Immature natural killer cell (primary cell): ENCODE measurements at places on chromosomes 4 and X.

DNA sequence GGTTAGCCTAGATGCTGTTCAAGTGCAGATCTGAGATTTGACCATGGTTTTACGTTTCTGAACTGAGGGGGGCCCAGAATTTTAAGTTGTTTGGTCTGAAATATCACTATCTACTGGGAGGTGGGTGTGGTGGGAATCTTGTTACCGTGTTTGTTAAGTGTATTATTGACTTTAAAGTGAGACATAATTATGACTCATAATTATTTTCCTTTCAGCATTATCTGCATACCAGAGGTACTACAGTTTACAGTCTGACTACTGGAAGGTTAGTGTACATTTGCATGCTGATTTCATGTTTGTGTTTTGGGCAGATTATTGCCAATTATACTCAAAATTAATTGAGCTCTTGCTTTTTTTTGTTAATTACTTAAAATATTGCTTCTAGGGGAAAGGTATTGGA, 101.5 kb downstream of the KDM6A start:
- no peaks in the 10 kb centered on the region for H3K27me3 ChIP-seq
- H3K27ac ChIP-seq = no peak overlapping the region
- no peak overlapping the region for H3K4me3 ChIP-seq
- no peak for DNase-seq

DNA sequence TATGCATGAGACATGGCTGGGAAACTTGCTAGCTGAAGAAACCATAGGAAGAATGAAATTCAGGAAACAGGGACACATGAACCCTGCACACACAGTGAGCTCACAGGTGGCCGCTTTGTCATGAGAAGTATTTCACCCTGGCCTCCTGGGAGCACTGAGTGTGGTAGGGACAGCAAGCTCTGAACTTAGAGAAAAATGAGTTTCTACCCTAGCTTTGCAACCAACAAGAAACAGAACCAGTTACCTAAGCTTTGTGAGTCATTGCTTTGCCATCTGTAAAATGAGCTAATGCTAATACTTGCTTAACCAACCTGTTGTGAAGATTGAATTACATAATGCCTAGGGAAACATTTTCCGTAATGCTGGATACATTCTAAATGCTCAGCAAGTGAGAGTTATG, 206.6 kb upstream of the HS3ST1 start:
- no peak for DNase-seq
- H3K27ac ChIP-seq = no peak overlapping the region
- H3K4me3 ChIP-seq = no peak overlapping the region
- H3K4me1 ChIP-seq = no peaks in the 10 kb centered on the region

DNA sequence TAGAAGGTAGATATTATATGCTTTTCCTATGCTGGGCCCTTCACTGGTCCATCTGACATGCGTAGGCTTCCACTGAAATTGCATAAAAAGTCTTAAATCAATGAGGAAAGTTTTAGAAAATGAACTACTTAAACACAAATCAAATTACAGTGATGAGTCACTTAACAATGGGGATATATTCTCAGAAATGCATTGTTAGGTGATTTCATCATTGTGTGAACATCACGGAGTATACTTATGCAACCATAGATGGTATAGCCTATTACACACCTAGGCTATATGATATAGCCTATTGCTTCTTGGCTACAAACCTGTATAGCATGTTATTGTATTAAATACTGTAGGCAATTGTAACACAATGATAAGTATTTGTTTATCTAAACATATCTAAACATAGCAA, 10.3 kb downstream of the STAP1 start:
- no peaks in the 10 kb centered on the region for H3K36me3 ChIP-seq
- no peak overlapping the region for H3K4me3 ChIP-seq
- H3K27ac ChIP-seq = no peak overlapping the region
- peaks cover 19% of the 10 kb centered on the region for H3K4me1 ChIP-seq

- H3K27me3 ChIP-seq = no peaks in the 10 kb centered on the region
- no peaks in the 10 kb centered on the region for H3K36me3 ChIP-seq
- no peaks in the 10 kb centered on the region for H3K4me1 ChIP-seq
These were observed 64.6 kb downstream of the CLDN22 start for GRCh38 chr4:183255487-183255886.

- peaks cover 4% of the 10 kb centered on the region for H3K36me3 ChIP-seq
- H3K27me3 ChIP-seq = no peaks in the 10 kb centered on the region
- no peak overlapping the region for H3K4me3 ChIP-seq
- no peak overlapping the region for H3K27ac ChIP-seq
These were observed 55.6 kb upstream of the STS start for GRCh38 chrX:7091923-7092322.

DNA sequence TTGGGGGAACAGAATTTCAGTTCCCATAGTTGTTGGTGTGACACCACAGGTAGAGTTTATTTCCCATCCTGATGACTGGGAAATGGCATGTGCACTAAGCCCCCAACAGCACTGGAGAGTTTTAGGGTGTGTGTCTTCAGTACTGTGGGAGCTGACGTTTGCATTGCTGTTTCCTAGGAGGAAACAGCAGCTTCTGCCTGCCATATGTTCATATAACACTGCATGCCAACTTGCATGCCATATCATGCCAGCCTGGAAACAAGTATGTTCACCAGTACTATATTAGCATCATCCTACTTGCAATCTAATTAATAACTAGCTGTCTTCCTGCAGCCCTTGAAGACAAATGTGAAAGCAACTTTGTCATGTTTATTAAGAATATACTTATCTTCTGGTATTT, 58.2 kb downstream of the NAA11 start:
- H3K4me3 ChIP-seq = no peak overlapping the region
- H3K27me3 ChIP-seq = no peaks in the 10 kb centered on the region
- no peaks in the 10 kb centered on the region for H3K4me1 ChIP-seq
- DNase-seq = no peak
- no peak overlapping the region for H3K27ac ChIP-seq

DNA sequence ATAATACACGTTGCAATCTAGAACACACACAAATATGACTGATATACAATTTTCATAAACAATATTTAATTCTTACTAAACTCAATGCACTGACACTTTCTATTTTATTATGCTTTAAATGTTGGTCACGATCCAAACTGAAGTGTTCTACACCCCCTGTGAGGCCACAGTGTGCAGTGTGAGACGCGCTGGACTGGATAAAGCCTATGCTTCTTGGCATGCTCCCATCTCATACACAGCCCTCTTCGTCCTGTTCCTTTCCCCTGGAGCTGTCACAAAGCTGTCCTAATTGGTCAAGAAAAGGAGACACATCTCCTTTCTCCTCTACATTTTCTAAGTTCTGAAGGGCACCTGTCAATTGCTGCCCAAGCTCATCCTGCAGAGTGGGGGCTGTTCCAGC, 72.0 kb downstream of the SCD5 start:
- H3K27me3 ChIP-seq = peaks cover 2% of the 10 kb centered on the region
- H3K4me1 ChIP-seq = peaks cover 4% of the 10 kb centered on the region
- DNase-seq = no peak
- H3K36me3 ChIP-seq = no peaks in the 10 kb centered on the region
- H3K27ac ChIP-seq = no peak overlapping the region
